MV-4-11 (cell line): ENCODE measurements at places on chromosomes 6 and 20.

DNA sequence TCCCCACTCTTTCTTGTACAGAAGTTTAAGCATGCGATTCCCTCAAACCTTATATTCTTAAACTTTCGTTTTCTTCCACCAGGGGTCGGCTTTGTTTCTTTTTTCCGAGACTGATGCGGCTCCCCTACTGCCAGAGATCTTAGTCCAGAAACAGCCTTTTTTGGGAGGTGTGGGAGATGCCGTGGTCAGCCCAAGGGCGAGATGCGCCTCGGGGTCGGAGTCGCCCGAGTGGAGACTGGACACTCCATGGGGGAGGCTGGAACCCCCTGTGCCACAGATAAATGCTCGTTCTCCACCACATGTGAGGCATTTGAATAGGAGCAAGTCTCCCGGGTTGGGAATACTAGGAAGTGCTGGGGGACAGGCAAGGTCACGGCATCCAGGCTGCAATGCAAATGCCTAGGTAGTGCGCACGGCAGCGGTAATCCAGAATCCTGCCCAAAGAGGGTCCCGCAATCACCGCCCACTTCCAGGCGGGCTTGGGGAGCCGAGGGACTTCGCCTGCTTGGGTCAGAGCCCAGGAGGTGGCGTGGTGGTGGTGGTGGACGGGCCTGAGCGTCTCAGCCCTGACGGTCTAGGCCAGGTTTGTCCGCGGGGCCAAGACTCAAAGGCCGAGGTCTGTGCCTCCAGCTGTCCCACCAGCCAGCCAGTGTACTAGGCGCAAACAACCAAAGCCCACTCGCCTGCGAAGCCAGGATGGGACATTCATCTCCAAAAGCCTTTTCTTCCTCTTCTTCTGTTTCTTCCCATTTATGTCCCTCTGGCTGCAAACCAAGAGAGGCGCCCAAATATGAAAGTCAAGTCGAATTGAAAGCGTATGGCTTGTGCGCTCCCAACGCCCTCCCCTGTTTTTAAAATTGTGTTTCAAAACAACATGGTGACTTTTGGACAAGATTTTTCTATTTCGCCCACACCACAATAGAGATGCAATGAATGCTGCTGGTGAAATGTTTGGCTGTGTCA, 39.3 kb upstream of the OSTM1 start:
- DNase-seq: peak; percentile 46

GRCh38 chr6:11161031-11161956, 49.8 kb upstream of the ERVFRD-1 start:
- DNase-seq: no peak

DNA sequence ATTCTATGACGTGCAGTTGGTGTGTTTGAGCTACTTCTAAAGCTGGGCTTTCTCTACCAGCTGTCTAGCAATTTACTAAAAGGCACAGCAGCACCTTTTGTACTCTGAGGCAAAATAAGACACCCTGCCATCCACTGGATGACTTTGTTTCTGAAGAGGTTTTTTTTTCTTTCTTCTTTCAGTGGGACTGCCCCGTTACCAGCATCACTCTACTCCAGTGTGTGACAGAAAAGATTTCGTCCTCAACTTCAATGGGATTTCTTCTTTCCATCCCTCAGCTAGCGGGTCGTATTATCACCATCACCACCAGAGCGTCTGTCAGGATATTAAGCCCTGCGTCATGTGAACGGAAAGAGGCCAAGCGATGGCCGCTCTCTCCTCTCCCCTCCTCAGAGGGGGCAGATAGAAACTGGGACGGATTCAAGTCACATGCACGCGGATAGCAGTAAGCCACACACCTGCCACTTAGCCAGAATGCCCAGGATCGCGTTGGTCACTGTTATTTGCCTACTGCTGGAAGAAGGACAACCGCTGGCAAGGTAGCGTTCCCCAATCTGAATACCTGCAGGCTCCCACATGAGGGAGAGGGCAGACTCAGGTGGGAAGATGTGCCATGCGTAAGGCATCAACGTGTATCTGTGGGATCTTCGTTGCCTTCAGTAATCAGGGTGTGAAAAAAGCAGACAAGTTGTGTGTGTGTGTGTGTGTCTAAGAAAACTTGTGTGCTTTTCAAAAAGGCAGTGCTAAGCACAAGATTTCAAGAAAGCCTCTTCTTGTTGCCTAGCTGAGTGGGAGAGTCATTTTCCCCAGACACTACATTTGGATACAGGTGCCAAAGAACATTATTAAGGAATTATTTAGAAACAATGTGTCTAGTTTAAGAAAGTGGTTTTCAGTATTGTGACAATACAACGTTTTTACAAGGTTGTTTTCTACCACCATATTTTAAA, 5.4 kb downstream of the FOXF2 start:
- DNase-seq: no peak

DNA sequence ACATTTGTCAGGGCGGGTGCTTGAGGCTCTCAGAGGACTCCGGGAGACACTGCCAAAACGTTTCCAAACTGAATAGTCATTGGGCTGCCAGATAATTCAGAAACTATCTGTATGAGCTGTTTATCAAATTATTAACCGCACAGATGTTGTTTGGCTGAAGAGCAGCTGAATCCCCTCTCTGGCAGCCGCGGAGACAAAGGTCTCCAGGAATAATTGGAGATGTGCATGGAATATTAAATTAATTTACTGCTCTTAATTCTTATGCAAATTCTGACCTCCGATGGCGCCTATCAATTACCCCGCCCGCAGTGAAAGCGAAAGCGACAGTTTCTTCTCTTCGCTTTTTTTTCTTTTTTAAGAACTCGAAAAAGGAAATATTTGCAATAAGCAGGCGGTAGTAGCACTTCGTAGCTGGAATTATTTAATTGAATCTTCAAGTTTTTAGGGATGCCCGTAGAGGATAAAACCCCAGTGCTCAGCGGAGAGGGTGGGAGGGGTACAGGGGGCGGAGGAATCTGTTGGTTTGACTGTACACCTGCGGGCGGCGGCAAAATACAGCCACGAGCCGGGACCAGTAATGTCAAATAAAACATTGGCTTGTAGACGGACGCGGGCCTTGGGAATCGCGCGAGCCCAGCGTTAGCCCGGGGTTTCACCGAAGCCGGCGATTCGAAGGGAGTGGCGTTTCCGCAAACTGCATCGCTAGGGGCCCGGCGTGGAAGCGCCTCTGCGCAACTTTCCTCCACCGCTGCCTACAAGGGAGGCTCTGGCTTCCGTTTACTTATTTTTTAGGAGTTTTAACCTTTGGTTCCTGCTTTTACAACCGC, 6.2 kb downstream of the LINC00237 start:
- peak; percentile 42 for DNase-seq

DNA sequence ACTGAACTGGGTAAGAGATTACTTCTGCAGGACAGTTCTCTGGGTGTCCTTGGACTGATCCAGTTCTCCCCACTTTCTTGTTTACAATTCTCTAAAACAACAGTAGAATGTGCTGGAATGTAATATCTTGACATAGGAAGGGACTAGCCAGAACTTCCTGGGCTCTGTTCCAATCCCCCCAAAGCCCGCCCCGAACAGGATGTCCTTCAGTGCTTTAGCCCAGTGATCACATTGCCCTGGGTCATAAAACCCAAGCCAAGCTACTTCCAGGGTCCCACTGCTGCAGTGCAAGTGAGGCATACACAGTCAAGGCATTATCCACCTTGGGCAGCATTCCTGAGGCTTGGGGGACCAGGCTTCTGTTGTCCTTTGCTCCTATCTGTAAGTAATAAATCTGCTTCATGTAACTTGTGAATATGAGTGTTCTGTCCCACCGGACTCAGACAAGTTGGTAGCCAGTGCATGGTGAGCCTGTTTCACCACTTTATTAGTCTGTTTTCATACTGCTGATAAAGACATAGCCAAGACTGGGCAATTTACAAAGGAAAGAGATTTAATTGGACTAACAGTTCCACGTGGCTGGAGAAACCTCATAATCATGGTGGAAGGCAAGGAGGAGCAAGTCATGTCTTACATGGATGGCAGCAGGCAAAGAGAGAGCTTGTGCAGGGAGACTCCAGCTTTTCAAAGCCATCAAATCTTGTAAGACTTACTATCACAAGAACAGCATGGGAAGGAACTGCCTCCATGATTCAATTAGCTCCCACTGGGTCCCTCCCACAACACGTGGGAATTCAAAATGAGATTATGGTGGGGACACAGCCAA, 23.5 kb downstream of the FITM2 start:
- no peak for DNase-seq

GRCh38 chr6:167952512-167952859, 45.0 kb upstream of the KIF25 start:
- no peak for DNase-seq

GRCh38 chr6:54285595-54285994, 22.6 kb upstream of the TINAG start:
- no peak for DNase-seq

DNA sequence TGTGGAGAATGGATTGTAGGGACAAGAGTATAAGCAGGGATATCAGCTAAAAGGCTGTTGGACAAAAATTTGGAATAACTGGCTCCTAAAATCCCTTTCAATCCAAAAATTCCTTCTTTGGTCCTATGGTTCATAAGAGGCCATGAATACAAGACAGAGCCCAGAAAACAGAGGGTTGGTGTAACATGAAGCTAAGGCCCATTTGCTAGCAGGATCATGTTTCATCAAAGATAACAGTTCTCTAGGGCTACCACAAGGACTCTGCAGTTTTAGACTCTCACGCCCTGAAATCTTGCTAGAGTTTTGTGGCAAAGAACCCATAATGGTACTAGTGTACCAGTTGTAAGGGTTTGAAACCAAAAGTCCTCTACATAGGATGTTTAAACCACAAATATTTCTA, 327.8 kb upstream of the TBX18 start:
- no peak for DNase-seq

DNA sequence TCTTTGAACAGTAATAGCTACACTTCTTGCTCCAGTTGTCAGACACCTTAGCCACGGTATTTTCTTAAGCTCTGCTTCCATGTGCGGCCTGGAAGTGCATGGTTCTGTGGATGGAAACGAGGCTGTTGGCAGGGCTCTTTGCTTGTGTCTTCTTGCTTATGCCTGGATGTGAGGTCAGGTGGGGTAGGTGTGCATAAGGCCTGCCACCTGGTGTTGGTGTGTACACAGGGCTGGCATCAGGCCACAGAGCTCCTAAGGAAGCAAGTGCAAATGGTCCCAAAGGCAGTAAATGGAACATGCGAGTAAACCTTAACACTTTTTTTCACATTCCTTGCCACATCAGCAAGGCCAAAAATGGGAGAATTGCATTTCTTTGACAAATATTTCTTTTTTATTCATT, 158.1 kb upstream of the GMDS start:
- DNase-seq: no peak

DNA sequence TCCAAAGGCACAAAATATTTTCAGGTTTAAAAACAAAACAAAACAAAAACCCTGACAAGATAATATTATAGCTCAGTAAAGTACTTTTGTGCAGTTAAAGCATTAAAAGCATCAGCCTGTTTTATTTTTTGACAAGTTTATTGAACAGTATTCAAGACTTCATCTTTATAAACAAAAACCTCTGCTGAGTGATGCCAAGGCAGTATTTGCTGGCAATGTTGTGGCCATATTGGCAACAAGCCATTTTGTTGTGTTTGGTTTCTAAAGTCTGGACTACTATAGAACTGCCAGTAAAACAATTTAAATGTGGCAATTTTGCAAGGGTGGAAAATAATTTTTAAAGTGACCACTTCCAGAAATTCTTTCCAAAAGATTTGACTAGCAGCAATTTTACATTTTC, 15.9 kb downstream of the CPNE1 start:
- DNase-seq: no peak

GRCh38 chr6:113762641-113763040, 94.5 kb upstream of the MARCKS start:
- DNase-seq: no peak

- no peak for DNase-seq
These were observed 268.8 kb upstream of the PRDM1 start for GRCh38 chr6:105817370-105817769.

DNA sequence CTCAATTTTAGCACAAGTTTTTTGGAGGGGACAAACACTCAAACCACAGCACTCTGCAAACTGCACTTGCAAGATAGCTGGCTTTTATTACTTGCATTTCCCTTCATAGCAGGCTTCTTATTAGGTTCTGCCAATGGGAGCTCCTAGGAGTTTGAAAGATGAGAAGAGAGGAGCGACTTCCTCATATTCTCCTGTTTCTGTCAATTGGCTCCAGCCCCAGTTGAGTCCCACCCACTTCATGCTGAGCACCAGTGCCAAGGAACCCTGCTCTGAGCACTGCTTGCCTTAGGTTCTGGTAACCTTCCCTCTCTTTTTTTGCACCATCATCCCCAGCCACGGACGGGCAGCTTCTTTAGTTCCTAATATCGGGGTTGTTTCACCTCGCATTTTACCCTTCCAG, 67.9 kb downstream of the PSMB1 start:
- peak; percentile 47 for DNase-seq

DNA sequence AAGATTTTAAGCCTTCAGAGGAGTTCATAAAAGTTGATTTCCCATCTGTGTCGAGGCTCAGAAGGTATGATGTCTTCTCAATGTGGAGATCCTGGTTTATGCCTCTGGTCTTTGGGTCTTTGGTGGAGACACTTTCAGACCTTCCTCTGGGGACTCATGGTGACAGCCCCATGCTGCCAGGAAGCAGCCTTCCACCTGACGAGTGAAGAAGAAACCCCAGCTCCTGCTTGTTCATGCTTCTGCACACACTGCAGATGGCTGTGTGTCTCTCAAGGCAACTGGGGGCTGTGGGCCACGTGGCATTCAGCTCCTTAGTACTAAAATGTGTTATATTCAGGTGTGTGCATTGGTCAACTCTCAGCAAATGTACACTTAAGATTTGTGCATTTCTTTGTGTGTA, 4.9 kb upstream of the SCP2D1 start:
- DNase-seq: no peak

DNA sequence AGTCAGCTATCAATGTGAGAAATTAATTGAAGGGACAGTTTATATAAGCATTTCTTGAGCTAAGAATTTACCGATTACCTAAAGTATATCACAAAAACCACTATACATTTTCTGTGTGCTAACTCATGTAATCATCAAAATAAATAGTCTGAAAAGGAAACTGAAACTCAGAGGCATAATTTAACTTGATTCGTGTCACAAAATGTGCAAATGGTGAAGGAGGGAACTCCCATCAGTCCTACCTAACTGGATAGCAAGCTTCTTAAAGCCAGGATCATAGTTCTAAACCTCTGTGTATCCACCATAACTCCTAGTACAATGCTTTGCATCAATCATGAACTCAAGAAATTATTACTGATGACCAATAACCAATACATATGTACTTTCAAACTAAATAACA, 91.0 kb downstream of the ASCC3 start:
- DNase-seq: no peak
